ENCODE measurements at places on chromosomes 6 and 20. TPM values are rescaled to one million over a fixed set of nuclear protein-coding genes. Genes with fewer than 3 reads are reported as not detected.
A peak's percentile ranks its signal among the peaks of the same experiment; 100 is the strongest.

EYA2 gene
- total RNA-seq, result not detected

NKX2-4 gene
- total RNA-seq, result 1.8 TPM

OVOL2 gene
- not detected for total RNA-seq

- DNase-seq, result peak; percentile 21
These were observed 104.7 kb downstream of the PRDM13 start for GRCh38 chr6:99711302-99711701.

DNA sequence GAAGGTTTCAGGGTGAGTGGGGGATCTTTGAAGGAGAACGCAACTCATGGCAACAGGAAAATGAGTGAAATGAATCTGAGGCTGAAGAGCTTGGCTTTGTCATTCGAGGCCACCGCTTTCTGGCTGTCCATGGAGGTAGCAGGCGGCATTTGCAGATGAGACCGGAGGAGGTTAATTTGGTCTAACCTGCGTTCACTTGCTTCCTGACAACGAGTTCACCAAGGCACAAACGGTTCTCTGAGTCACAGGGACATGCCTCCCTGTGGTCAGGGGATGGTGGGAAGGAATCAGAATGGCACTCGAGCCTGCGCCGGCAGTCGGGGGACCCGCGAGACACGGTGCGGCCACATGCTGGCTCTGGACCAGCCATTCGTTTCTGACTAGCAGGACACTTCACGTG lies 75.0 kb downstream of the IRF4 start:
- DNase-seq, result no peak

- no peak for DNase-seq
These were observed 21.6 kb upstream of the ENTPD6 start for GRCh38 chr20:25173886-25174308.

DNA sequence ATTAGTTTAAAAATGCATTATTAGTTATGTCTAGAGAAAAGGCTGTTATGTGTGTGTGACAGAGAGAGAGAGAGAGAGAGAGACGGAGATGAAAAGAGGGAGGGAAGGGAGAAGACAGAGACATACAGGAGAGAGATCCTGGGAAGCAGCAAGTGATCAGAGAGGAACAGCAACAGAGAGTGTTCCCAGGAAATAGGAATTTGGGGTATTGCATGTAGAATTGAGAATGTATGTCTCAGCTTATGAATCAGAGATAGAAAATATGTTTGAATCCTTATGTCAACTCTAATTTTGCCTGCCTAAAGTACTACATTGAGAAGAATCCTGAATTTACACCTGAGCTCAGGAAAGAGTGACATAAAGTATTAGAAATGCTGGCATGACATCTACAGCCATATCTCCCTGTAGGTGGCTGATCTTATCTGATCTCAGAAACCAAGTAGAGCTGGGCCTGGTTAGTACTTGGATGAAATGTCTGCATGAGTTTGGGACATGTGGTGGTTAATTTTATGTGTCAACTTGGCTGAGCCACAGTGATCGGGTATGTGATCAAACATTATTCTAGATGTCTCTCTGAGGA lies 130.6 kb downstream of the TENT5A start:
- no peak for DNase-seq

DNA sequence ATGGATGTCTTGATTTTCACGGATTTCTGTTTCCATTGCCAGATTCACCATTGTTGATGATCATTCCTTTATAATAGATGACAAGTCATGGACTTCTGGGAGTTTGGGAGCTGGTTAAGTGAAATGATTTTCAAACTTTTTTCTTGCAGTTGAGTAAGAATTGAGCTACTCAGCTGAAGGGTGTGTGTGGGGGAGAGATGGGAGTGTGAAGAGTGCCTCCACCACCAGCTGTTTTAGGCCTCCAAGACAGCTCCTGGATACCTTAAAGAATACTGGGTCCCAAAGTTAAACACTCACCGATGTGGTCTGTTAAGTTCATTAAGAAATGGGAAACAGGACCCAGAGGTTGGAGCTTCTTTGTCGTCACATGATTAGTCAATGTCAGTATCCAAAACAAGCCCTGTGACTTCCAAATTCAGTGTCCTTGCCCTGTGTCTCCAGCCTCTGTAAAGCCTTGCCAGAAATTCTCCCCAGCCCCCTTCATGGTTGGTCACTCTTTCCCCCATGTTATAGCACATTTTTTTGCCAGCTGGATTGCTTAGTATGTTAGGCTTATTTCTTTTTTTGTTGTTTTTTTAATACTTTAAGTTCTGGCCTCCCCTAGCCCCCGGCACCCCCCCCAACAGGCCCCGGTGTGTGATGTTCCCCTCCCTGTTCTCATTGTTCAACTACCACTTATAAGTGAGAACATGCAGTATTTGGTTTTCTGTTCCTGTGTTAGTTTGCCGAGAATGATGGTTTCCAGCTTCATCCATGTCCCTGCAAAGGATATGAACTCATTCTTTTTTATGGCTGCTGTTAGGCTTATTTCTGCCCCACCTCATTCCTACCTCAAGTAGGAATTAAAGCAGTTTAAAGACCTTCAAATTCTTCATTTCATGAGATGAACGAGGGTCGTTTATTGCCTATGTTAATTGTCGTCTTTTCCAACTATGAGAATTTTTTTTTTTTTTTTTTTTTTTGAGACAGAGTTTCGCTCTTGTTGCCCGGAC lies 26.9 kb downstream of the BICRAL start:
- DNase-seq, result no peak

GRCh38 chr6:136982928-136983327 lies 60.8 kb downstream of the SLC35D3 start:
- no peak for DNase-seq

DNA sequence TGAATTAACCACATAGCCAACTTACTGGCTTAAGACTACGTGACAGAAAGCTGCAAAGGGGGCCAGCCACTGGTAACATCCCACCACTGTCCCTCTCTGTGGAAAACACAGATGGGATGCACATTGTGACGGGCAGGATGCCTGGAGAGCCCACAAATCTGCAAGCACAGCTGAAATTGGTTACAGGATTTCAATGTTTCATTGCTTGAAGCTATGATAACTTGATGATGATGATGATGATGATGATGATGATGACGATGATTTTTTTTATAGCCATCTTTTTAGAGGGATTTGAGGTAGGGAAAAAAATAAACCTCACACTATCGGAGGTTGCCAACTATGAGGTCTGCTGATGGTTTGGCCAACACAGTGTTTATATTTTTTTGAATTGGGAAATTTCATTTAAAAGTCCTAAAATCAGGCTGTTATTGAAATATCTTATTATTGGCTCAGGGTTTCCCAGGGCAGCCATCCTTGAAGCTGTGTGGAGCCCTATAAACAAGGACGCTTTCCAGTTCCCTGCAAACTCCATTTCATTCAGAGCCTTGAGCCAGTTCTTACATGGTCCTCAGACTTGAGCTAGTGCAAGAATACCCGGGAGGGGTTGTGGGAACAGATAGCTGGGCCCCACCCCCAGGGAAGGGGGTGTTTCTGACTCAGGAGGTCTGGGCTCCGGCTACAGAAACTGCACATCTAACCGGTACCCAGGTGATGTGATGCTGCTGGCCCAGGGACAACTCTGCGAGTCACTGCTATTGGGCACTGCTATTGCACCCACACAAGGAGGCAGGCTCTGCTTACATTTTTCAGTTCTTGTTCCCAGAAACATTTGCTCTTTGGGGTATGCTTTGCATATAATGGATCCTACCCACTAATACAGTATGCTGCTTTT lies 27.1 kb downstream of the BCAS1 start:
- DNase-seq, result no peak

- no peak for DNase-seq
These were observed 21.8 kb upstream of the SAMD5 start for GRCh38 chr6:147486683-147487082.

GRCh38 chr20:34570859-34571306 lies 12.4 kb downstream of the MAP1LC3A start:
- DNase-seq, result no peak

Measured in SK-MEL-5 (cell line).